ENCODE measurements at places on chromosomes 12 and 14.
A peak's percentile ranks its signal among the peaks of the same experiment; 100 is the strongest.

- no peak for DNase-seq
Observed at GRCh38 chr12:54010972-54011664, 2.3 kb downstream of the HOXC8 start.

DNA sequence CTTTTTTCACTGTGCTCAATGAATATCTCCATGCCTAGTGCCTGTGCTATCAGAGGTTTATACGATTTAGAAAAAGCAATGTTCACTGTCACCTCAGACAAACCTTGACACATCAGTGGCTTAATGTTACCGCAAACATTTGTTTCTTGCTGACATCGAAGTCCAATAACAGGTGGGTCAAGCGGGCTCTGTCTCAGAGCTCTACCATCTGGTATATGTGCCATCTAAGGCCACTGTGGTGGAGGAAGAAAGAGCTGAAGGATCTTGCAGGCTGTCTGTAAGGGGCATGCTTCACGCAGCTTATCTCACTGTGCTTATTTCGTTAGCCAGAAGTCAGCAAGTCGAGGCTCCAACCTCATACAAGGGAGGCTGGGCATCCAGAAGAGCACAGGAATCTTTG is 189.5 kb upstream of the NTF3 start:
- DNase-seq, result no peak

GRCh38 chr12:47744005-47744651 is 14.6 kb downstream of the RAPGEF3 start:
- peak; percentile 93 for DNase-seq

- DNase-seq, result no peak
Observed at GRCh38 chr12:25792031-25792430, 166.5 kb upstream of the RASSF8 start.

DNA sequence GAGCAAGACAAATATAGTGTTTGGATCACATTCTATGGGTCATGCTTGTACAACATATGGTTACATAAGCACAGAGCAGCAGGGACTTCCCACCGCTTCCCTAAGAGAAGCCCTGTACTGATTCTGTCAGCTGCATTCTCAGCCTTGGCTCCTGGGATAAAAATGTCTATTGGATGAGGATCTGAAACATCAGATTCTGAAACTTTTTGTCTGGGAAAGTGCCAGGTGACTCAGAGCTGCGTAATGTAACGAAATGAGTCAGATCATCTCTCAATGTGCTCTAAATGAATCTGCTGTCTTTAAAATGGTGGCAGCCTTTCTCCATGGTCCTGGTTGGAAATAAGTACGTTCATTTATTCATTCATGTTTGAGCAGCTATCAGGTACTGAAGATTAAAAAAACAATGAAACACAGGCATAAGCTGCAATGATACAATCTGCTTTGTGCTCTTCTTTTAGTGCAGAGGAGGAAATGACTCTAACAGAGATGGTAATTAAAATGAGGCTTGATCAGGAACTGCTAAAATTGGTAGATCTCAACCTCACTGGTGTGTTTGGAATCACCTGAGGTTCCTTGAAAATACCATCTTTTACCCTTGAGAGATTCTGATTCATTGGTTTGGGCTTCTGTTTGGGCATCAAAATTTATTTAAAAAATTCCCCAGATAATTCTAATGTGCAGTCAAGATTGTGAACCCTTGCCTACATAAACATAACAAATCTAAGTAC is 99.1 kb upstream of the NAP1L1 start:
- peak; percentile 76 for DNase-seq

DNA sequence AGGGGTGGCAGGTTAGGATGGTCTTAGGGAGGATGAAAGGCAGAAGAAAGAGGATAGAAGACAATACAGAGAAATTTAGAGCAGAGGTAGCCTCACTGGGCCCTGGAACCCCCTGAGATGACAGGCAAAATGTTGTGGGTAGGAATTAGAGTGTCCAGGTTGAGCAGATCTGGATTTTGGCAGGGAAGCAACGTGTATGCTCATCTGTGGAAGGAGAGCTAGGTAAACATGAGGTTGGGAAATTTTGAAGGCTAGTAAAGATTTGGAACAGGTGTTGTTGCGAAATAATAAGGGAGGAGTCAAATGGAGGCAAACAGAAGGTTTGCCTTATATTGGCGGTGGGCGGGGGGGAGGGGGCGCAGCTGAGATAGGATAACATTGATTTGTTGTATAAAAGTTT is 5.3 kb downstream of the HSD17B6 start:
- DNase-seq, result no peak

DNA sequence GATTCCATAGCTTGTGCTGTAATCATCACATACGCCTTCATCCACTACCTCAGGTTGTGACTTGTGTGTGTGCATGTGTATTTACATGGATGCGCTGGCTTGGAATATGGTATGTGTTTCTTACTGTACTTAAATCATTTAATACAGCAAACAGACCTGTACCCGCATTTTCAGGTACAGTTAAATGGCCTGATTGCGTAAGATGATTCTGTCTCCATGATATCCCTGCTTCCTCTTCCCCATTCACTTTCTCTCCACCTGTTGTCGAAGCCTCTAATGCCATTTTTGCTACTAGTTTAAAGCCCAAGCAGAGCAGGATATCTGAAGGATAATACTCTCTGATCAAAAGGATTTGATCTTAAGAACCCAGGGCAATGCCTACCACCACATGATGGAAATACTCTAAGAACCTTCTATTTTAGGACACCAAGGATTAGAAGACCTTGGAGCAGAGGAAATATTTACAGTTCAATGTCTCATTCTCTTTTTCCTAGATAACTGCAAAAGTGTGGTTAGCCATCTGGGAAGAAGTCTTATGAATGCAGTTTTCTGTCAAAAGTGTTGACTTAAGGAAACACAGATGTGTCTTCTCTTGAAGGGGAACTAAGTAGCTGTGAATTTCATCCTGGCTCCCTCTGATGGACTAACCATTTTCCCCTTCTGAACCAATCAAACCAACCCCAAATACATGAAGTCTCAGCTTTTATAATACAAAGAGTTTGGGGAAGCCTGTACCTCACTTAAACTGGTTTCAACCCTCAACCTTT is 78.7 kb downstream of the HELB start:
- no peak for DNase-seq

- DNase-seq, result no peak
Observed at GRCh38 chr12:117592588-117593305, 231.3 kb upstream of the NOS1 start.

GRCh38 chr12:12538535-12538934 is 24.1 kb downstream of the DUSP16 start:
- no peak for DNase-seq

DNA sequence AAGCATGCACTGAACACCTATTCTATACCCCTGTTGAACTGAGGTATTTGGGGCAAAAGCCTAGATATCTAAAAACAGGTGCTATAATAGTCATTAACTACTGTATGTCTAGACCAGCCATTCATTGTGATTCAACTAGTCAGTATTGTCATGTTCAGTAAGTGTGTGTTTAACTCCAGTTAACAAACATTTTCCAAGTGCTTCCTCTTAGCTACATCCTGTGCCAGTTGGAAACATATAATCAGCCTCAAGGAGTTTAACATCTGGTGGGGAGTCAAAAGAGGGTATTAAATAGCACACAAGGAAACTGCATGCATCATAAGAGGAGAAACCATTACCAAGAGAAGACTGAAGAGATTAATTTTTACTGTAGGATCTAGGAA is 20.4 kb downstream of the TMTC1 start:
- DNase-seq, result no peak

GRCh38 chr14:81392976-81393643 is 7.0 kb downstream of the STON2 start:
- DNase-seq, result peak; percentile 72

DNA sequence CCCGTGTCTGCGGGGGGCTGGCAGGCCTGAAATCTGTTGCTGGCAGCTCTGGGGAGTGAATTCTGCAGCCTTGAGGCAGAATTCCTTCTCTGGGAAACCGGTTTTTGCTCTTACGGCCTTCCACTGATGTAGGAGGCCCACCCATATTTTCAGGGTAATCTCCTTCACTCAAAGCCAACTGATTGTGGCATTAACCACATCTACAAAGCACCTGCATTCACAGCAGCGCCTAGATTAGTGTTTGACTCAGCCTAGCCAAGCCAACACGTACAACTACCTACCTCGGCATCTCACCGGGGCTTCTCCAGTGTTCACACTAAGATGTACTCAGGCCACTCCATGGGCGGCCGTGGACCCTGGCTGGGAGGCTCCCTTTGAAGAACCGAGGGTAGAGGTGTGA is 15.8 kb downstream of the C12orf43 start:
- no peak for DNase-seq

GRCh38 chr12:88339254-88339949 is 197.3 kb downstream of the TMTC3 start:
- DNase-seq, result no peak

GRCh38 chr14:99468836-99469592 is 11.6 kb downstream of the SETD3 start:
- no peak for DNase-seq

GRCh38 chr12:57027805-57028153 is 11.4 kb upstream of the TAC3 start:
- DNase-seq, result no peak

DNA sequence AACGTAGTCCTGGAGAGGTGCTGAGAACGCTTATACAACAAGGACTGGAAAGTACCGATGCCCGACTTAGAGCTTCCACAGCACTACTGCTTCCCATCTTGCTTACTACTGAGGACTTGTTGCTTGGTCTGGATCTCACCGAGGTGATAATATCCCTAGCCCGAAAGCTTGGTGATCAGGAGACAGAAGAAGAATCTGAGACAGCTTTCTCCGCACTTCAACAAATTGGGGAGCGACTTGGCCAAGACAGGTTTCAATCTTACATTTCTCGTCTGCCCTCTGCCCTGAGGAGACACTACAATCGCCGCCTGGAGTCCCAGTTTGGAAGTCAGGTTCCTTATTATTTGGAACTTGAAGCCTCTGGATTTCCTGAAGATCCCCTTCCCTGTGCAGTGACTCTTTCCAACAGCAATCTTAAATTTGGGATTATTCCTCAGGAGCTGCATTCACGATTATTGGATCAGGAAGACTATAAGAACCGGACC is 1.1 kb downstream of the TOGARAM1 start:
- DNase-seq, result peak; percentile 55

DNA sequence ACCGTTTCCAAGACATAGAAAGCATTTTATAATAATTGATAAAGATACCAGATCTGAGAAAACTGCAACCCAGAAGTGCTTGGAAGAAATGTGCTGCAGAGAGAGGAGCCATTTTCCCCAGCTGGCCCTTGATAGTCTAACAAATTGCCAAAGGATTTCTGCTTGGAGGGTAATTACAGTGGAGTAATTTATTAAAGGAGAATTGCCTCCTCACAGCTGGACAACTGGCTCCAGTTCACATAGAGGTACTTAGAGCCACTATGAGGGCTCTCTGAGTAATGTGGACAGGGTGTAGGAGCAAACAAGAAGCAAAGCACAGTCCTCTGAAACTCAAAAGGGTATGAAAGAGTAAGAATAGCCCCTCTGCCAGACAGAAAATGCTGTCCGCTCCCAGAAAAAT is 335.6 kb downstream of the SYT1 start:
- no peak for DNase-seq

DNA sequence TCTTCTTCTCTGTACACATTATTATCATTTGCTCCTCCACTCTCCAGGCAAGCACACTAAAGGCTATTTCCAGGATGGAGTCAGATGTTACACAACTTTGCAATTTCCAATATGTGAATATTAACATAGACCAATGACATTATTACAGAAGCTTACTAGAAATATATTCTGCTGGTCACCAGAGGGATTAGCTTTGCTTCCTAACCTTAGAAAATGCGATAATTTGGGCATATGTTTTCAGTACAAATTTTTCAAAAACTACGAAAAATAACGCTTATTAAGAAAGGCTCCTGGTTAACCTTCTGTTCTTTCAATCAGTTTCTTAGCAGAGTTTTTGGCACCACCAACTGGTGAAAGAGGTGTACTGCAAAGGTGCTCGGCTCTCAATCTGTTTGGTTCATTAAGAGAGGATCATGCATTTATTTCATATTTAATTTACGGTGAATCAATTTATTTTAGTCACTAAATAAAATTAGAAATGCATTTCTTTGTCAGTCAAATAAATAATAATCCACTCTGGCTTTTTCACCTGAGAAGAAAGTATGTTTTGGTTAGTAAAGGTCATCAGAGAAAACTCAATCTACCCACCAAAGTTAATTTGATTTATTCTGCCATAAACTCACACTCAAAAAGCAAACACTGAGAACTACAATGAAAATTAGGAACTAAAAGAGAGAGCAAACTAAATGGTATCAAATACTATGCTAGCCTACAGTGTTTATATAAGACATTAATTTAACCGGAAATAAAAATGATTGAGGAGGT is 39.2 kb downstream of the EFCAB11 start:
- peak; percentile 59 for DNase-seq

- no peak for DNase-seq
Observed at GRCh38 chr12:109555431-109556315, 17.6 kb downstream of the MMAB start.

GRCh38 chr12:55017416-55017925 is 2.3 kb upstream of the NEUROD4 start:
- DNase-seq, result no peak

- no peak for DNase-seq
Observed at GRCh38 chr12:53218551-53219291, 11.7 kb upstream of the ITGB7 start.

- DNase-seq, result no peak
Observed at GRCh38 chr12:55746174-55746912, 3.4 kb downstream of the GDF11 start.

DNA sequence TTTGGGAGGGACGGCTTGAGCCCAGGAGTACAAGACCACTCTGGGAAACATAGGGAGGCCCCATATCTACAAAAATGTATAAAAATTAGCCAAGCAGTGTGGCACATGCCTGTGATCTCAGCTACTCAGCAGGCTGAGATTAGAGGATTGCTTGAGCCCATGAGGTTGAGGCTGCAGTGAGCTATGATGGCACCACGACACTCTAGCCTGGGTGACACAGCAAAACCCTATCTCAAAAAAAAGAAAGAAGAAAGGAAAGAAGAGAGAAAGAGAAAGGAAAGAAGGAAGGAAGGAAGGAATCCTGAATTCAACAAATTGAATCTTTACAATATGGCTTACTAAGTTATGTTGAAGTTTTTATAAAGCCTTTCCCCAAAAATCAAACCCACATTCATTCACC is 2.1 kb downstream of the KIF21A start:
- DNase-seq, result no peak

DNA sequence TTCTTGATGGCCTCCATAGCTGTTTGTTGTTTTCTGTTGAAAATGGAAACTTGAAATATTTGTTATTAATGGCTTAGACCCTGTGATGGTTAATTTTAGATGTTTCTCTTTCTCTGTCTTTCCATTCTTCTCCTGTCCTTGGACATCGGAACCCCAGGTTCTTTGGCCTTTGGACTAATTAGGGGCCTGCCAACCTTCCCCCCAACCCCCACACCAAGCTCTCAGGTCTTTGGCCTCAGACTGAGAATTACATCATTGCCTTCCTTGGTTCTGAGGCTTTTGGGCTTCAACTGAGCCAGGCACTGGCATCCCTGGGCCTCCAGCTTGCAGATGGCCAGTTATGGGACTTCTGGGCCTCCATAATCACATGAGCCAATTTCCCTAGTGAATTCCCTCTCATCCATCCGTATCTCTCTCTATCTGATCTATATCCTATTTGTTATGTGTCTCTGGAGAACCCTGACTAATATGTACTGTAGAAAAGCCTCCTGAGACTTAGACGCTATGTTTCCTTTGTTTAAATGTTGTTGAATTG is 71.6 kb downstream of the FGD4 start:
- DNase-seq, result no peak

Data from islet precursor cell (in vitro differentiated cells).